ENCODE measurements at places on chromosomes 6 and 20. TPM values are rescaled to one million over a fixed set of nuclear protein-coding genes. Genes with fewer than 3 reads are reported as not detected.

DNA sequence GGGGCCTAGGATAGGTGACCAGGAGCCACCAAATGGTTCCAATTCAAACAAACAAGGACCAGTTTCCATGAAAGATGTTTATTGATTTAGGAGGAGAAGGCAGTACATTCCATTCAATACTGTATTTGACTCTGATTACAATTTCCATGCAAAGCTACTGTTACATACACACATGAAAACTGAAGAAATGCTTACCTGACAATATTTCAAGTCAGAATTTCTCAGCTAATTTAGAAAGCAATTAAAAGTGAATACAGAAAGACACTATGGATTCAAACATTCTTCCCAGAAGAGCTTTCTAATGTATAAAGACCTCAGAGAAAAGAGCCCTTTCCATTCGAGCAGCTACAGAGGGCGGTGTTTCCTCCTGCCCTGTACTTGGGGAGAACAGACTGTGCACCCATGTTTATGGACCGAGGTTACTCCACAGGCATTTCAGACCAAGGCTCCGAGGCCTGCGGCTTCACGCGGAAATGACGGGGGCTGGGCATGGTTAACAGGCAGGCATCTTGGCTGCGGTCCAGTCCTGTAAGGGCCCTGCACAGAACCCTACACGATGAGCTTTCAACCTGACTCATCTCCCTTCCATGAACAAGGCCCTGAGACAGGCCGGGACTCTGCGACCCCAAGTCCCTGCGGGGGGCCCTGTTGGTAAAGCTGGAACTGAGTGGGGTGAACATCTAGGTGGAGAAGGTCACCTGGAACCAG is 25.7 kb upstream of the TCFL5 start:
- peak; percentile 69 for DNase-seq

DNA sequence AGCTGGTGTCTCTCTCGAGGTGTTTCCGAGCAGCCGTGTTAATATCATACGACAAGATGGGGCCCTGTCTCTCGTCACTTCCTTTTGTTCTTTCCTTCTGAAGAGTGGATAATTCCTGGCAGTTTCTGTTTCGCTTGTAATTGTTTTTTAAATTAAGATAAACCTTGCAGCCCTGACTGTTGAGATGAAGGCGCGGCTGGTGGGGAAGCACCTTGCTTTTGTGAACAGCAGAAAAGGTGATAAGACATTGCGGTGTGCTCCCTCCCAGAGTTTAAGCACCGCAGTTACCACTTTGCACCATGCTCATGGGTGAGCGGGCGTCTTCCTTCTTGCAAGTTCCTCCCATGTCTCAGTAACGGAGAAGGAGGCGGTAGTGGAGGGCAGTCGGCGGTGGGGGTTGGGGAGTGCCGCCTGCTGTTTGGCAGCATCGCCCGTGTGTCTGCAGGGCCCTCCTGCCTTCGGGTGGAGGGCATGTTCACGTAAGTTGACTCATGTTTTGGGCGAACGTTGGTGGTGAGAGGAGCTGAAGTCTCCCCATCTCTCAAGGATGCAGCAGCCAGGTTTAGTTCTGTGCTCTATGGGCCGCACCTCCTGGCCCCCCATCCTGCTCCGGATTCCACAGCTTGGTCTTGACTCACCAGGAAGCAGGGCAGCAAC is 345.9 kb downstream of the TAF4 start:
- peak; percentile 86 for DNase-seq

GRCh38 chr6:132219901-132220300 is 181.4 kb downstream of the MOXD1 start:
- DNase-seq, result no peak

DNA sequence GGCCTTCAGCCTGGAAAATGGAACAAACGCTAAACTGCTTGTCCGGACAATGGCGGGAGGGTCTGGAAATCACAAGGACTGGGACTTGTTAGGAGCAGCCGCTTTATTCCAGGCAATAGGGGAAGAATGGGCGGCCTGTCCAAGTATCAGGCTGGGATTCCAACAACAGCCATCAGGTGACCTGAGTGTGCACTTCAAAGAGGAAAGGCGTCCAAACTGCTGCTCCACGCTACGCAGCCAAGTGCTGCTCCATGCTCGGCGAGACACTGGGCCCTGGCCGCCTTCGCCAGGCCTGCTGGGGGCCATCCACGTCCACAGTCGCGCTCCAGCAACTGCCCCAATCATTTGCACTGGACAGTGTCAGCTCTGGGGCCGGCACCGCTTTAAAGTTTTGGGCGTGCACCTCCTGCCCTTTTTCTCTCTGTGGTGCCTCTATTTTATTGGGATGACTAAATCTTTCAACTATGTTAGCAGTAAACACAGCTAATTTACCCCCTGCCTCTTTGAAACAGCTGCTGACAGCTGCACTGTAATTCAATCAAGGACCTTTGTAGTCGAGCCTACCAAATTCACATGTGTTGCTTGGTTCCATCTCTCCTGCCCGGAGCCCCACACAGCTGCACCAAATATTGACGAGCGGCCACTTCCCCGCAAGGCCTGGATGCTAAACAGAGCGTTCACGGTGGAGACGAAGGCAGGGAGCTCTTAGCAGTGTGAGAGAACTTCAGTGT is 98.3 kb downstream of the BMP7 start:
- no peak for DNase-seq

- DNase-seq, result no peak
Observed at GRCh38 chr6:142682985-142683384, 262.0 kb downstream of the HIVEP2 start.

DNA sequence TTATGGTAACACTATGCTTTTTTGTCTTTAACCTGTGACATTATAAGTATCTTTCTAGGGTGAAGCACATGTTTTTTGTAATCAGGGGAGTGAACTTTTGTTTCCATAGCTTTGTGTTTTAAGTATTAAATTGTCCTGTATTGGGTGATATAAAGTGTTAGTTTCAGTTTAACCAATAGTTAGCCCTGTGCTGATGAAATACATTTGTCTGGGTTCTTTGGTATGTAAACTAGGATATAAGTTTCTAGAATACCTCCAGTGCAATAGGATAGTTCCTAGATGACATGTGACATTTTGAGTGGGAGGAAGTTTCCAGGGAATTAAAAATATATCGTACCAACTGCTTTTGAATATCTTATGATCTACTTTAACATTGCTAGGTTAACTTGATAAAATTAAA is 611.0 kb upstream of the MARCKS start:
- DNase-seq, result no peak

- no peak for DNase-seq
Observed at GRCh38 chr20:11302436-11302835, 615.3 kb upstream of the BTBD3 start.

- no peak for DNase-seq
Observed at GRCh38 chr20:44850272-44850671, 35.2 kb upstream of the YWHAB start.

- DNase-seq, result no peak
Observed at GRCh38 chr20:6697228-6697972, 70.1 kb upstream of the BMP2 start.

MLN gene
- total RNA-seq, result not detected

SGK2 gene
- 0.23 TPM for total RNA-seq

FAM210B gene
- 5.5 TPM for total RNA-seq

TNNC2 gene
- not detected for total RNA-seq

IGF2R gene
- 77.9 TPM for total RNA-seq

WFDC2 gene
- total RNA-seq, result not detected

TSPO2 gene
- not detected for total RNA-seq

Data from activated CD4-positive, alpha-beta T cell treated with anti-CD3 and anti-CD28 coated beads, Interleukin-2, amount 10 ng/mL, durations not matched to agents 24 days and 14 days (primary cell).